Endothelial cell (in vitro differentiated cells): ENCODE measurements at places on chromosomes 1 and 21.
A peak's percentile ranks its signal among the peaks of the same experiment; 100 is the strongest.

DNA sequence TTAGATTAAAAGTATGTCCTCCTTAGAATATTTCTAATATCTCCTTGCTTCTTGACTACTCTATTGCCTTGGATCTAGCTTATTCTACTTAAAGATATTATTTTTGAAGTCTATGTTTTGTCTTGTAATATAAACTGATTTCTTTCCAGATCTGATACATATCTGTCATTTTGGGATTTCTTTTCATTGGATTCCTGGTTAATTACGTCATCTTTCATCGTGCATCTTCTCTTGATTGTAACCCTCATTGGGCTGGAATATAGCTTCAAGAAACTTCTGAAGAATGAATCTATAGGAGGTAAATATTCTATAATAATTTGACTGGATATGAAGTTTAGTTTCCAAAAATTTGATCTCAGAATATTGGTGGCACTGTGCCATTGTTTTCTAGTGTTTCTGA lies 12.1 kb downstream of the NTMT2 start:
- no peak for DNase-seq

DNA sequence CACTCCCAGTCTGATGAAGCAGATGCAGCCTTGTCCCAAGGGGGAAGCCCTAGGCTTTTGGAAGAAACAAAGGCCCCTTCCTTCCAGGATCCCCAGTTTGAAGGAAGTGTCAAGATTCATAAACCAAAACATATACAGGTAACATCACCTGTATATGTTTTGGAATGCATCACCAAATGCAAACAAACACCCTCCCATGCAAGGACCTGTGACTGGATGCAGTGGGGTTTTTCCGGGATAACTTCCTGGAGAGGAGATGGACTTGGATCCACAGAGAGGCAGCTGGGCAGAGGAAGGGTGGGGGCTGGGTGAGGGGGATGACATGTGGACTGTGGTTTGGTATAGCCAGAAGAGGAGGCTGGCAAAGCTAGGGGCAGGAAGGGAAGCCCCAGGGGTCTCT lies 1.5 kb upstream of the PLA2G2F start:
- DNase-seq = no peak

DNA sequence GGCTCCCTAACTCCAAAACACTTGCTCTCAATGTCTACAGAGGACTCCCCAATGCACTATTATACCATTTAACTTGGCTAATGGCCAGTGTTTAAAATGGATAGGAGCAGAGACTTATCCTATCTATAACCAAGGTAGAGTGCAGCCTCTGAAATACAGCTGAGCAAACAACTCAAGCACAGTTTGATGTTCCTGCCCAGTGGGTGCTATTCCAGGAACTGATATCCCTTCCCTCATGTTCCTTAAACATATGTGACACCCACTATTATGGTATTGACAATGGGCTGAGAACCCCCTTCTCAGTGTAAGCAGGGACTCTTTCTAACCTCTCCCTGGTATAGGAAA lies 51.7 kb downstream of the SH3GLB1 start:
- DNase-seq = no peak

DNA sequence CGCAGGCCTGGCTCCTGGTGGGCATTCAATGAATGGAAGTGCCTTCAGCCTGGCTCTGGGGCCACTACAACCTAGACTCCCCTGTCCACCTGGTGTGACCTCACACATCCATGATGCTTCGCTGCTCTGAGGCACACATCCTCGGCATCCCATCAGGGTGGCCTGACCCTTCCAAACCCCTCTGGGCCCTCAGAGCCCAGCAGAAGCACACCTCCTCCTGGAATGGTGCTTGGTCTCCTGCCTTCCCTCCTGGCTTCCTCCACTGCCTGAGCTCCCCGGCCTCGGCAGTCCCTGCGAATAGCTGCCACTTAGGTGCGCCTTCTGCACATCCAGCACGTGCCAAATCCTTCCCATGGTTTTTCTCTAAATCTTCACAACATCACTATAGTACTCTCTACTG lies 133.8 kb downstream of the GLIS1 start:
- DNase-seq = no peak

GRCh38 chr1:206814716-206815341 lies 42.5 kb upstream of the IL10 start:
- no peak for DNase-seq

GRCh38 chr1:33055210-33056008 lies 18.7 kb upstream of the AK2 start:
- peak; percentile 67 for DNase-seq

DNA sequence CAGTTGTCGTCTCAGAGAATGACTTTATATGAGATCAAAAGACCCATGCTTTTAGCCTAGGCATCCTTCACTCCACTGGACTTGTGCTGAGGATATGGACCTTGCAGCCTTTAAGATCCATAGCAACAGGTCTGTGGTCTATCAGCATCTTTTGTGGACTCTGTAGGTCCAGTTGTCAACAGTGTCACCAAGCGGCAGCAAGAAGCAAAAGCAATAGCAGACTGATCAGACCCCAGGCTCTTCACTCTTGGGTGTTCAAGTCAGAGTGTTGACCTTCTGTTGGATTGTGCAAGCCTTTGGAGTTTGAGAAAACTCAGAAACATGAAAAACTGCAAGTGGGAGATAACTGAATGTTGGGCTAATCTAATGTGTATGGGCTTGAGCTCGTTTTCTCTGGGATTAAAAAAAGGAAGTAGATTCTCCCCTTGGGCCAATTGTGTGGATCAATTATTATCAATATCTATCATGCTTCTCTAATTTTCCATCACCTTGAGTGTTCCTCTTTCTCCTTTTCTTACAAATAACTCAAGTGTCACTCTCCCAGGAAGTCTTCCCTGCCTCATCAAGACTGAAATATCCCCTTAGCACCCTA lies 144.2 kb downstream of the LYPLAL1 start:
- peak; percentile 5 for DNase-seq
